AG09319 (cell line): ENCODE measurements at places on chromosomes 13 and 19.

DNA sequence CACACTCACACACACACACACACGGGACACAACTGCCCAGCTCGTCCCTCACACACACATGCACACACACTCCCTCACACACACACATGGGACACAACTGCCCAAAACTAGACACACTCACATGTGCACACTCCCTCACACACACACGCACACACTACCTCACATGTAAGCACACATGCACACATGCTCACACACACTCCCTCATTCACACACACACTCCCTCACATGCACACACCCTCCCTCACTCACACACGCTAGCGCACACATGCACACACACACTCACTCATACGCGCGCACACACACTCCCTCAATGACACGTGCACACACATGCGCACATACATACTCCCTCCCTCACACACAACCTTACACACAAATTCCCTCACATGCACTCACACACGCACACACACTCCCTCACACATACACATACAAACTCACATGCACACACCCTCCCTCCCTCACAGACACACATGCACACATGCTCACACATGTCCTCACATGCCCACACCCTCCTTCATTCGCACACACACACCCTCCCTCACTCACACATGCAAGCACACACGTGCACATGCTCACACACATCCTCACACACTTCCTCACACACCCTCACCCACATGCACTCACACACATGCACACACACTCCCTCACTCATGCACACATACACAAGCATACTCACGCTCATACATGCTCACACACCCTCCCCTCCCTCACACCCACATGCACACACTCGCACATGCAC lies 9.0 kb upstream of the RASA3 start:
- DNase-seq = no peak

- DNase-seq = no peak
These were observed 7.1 kb upstream of the HSH2D start for GRCh38 chr19:16136185-16136999.

GRCh38 chr19:690203-690602 lies 5.0 kb downstream of the PRSS57 start:
- no peak for DNase-seq

GRCh38 chr19:15780610-15781418 lies 6.6 kb upstream of the OR10H5 start:
- DNase-seq = no peak

GRCh38 chr13:42174344-42175162 lies 97.4 kb upstream of the AKAP11 start:
- DNase-seq = no peak

DNA sequence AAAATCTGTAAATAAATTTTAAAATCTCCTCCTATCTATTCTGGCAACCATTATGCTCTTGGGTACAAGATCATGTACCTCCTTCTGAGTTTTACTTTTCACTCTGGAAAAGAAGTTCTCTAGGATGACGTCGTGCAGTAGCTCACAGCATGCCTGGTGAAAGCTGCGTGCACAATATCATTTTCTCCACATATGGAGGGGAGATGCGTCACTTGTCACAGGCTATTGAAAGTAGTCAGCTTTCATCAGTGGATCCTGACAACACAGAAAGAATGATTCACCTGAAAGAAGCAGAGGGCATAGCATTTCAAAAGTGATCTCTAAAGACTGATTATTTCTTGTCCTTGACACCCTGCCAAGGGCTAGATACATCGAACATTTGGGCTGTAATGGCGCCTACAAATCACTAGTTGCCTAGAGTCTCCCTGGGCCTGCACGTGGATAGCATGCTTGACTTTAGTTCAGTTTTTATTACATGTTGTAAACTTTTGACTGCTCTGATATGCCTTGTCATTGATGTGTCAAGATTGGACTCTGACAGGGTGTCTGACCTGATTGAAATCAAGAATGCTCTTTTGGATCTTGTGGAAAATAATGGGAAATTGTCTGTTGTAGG lies 1365.6 kb downstream of the OLFM4 start:
- no peak for DNase-seq

GRCh38 chr13:86684402-86684801 lies 885.2 kb upstream of the SLITRK6 start:
- no peak for DNase-seq

DNA sequence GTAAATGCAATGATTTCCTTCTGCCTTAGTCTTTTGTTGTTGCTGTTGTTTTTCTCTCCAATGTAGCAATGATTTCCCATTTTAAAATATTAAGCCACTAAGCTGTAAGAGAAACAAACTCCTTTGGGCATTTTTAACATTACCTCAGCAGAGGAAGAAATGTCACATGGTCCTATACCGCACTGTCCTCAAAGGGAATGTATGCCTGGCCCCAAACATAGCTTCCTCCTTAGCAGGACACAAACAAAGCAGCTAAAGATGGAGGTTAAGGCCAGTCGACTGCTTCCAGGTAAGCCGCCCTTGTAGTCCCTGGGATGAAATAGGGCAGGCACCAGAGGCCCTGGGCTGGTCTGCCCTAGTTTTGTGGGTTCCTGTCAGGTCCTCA lies 249.0 kb downstream of the TSHZ3 start:
- no peak for DNase-seq

DNA sequence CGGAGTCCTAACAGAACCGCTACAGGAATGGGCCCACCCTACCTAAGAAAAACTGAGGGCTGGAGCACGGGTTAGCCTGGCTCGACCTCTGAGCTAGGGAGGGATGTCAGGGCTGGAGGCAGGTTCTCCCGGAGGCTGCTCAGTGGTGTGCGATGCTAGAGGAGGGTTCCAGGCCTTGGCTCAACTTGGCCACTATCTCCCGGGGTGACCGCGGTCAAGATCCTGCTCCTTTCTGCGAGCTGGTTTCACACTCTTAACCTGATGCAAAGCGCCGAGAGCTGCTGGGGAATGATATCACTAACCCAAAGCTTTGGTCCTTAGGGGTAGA lies 301 bp downstream of the POP4 start:
- no peak for DNase-seq

DNA sequence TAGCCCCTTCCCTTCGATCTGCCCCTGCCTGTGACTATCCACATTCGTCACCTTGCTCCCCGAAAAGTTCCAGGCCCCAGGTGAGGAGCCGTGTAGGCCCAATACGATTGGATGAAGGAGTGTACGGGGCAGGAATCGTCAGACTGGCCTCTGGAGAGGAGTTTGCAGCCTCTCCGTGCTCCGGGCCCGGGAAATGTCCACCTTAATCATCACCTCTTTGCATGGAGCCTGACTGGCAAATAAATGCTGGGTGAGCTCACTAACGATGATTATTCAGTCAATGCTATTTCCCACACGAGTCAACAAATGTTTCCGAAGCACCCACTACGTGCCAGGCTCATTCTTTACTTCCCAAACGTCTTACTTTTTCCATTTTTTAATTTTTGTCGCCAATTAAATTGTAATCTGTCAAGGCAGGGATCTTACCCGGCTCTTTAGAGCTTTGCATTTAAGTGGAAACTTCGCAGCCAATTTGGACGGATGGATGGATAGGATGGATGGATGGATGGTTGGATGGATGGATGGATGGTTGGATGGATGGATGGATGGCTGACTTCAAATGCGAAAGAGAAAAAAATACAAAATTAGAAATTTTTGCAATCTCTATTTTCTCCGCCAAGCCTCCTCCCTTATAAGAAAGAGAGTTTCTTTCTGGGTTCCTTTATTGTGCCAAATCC lies 45.8 kb downstream of the TGDS start:
- no peak for DNase-seq

GRCh38 chr13:105019073-105019472 lies 1516.4 kb downstream of the EFNB2 start:
- DNase-seq = no peak

DNA sequence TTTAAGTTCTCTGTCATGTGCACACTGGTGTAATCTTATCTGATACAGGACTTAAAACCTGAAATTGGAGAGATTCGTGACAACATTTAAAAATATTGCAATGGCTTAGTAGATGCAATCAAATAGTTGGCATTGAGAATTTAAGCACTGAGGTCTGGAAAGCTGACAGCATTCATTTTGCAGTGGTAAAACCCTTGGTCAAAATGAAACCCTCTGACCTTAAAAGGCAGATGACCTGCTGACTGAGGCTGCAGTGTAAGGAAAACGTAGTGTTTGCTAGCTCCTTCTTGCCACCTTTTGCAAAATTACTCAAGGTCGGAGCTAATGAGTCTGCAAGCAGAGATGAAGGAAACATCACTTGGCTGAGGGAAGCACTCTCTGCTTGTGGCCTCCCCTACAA lies 150.6 kb downstream of the KCTD12 start:
- DNase-seq = no peak

DNA sequence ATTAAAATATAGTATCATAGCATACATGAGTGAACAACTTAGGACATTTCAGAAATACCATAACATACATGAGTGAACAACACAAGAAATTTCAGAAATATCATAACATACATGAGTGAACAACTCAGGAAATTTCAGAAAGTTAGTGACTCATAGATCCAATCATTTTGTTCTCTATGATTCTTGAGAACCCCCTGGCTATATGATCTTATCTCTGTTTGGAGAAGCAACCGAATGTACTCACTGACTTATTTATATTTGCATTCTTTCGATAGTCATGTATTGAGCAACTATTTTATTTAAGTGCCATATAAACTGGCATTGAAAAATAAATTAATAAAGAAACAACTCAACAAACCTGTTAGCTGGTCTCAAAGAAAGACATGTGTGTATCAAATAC lies 251.1 kb downstream of the EFNB2 start:
- no peak for DNase-seq

DNA sequence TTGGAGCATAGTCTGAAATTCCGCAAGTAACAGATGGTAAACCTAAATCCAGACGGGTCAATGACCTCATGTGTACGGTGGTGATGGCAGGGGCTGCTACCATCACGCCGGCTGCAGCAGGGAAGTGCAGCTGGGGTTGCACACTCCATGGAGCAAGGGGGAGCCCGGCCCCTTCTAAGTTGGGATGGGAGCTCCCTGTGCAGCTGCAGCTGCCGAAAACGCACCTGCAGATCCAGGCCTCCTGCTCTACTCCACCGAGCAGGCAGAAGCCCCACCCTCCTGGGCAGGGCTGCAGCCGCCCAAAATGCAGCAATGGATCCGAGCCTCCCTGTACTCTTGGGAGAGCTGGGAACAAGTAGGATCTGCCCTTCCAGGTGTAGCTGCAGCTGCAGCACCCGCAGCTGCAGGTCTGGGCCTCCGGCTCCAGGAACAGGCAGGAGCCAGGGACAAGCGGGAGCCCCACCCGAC lies 25.5 kb downstream of the KBTBD6 start:
- DNase-seq = no peak

- peak; percentile 56 for DNase-seq
These were observed 3.1 kb upstream of the CTXN1 start for GRCh38 chr19:7928741-7929701.

DNA sequence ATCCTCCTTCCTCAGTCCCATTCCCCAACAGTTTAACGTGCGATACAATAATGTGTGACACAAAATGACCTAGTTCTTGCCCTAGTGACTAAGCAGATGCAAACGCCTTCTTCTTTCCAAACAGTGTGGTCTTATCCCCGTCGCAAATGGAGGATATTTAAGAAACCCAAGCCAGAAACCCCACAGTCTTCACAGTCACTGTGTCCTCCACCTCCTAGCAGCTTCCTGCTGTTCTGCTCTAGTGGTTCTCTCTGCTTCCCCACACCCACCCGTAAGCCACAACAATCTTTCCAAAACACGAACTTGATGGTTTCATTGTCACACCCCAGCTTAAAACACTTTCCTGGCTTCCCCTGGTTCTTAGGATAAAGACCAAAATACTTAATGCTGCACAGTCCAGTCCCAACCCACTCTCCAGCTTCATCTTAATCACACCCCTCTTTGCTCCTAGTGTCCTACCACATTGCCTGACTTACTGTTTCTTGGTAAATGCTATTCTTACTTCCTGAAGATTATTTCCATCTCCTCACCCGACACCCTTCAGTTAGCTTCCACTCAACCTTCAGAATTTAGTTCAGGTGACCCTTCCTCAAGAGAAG lies 32.3 kb downstream of the ITM2B start:
- DNase-seq = no peak

DNA sequence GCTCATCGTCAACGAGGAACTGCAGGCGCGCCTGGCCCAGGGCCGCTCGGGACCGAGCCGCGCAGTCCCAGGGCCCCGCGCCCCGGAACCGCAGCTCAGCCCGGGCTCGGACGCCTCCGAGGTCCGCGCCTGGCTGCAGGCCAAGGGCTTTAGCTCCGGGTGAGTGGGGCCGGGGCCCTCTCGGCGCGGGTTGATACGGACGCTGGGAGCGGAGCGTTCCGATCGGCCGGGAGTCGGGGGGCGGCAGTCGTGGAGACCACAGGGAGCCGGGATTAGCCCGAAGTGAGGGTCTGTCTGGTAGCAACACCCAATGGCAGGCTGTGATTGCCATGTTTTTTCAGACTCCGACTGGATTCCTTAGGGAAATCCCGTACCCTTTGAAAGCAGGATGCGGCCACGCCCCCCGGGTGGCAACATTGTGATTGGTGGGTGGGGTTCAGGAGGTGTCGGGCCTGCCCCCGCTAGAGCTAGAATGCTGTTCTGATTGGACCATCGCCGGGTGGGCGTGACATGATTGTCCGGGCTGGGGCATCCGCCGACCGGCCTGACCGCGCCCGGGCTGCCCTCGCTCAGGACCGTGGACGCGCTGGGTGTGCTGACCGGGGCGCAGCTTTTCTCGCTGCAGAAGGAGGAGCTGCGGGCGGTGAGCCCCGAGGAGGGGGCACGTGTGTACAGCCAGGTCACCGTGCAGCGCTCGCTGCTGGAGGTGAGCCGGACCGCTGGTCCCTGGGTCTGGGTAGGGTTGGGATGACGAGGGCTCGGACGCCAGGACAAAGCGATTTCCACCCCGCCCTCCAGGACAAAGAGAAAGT lies 11.3 kb downstream of the EPS8L1 start:
- peak; percentile 72 for DNase-seq

GRCh38 chr19:39865953-39866352 lies 19.8 kb upstream of the FBL start:
- DNase-seq = no peak

GRCh38 chr19:42184401-42184861 lies 33.0 kb downstream of the DEDD2 start:
- DNase-seq = peak; percentile 51

GRCh38 chr13:50464349-50465251 lies 378.9 kb downstream of the DLEU7 start:
- no peak for DNase-seq

GRCh38 chr13:21616880-21617279 lies 12.9 kb upstream of the MICU2 start:
- DNase-seq = no peak
